Naive thymus-derived CD4-positive, alpha-beta T cell (primary cell): ENCODE measurements at places on chromosomes 6 and 20.

GRCh38 chr6:137754366-137754765, 112.7 kb upstream of the TNFAIP3 start:
- no peak for DNase-seq

GRCh38 chr20:18218280-18218679, 70.0 kb upstream of the ZNF133 start:
- DNase-seq: no peak

- peak; percentile 58 for DNase-seq
Observed at GRCh38 chr6:14784596-14785492, 461.0 kb upstream of the JARID2 start.

- no peak for DNase-seq
Observed at GRCh38 chr6:152566103-152566875, 70.9 kb downstream of the SYNE1 start.

GRCh38 chr6:138671351-138671750, 102.2 kb upstream of the CCDC28A start:
- no peak for DNase-seq

GRCh38 chr6:131575834-131576478, 2.9 kb downstream of the ARG1 start:
- no peak for DNase-seq

- DNase-seq: no peak
Observed at GRCh38 chr6:145838305-145838704, 23.7 kb upstream of the FBXO30 start.

DNA sequence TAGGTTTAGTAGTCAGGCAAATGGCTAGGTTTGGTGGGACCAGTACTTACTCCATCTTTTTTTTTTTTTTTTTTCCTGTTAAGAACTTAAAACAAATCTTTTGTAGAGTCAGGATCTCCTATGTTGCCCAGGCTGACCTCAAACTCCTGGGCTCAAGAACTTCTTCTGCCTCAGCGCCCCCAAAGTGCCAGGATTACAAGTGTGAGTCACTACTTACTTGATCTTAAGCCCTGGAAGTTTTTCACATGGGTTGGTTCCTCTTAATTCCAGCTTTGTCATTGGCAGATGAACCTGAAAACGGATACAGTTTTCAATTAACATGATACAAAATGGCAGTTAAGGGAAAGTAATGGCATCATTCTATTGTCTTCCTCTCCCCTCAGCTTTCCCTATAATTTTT, 179.4 kb upstream of the JAG1 start:
- DNase-seq: no peak

GRCh38 chr20:4472906-4473305, 248.8 kb upstream of the PRND start:
- no peak for DNase-seq

- DNase-seq: no peak
Observed at GRCh38 chr6:11078266-11078665, 15.4 kb upstream of the SMIM13 start.

DNA sequence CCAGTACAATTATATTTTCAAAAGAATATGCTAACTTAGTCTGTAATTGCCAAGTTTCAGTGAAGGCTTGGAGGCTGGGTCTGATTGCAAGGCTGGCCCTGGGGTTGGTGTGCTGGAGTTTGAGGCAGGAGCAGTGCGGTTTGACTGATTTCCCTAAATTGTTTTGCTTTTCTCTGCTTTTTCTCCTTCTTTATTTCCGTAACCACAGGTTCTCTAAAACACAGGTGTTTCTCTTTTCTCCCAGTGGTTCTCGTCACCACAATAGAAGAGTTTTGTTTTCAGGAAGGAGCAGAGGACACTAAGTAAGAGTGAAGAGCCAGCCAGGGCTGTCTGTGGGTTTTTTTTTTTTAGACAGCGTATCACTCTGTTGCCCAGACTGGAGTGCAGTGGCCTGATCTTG, 8.2 kb upstream of the SNX9 start:
- peak; percentile 77 for DNase-seq

DNA sequence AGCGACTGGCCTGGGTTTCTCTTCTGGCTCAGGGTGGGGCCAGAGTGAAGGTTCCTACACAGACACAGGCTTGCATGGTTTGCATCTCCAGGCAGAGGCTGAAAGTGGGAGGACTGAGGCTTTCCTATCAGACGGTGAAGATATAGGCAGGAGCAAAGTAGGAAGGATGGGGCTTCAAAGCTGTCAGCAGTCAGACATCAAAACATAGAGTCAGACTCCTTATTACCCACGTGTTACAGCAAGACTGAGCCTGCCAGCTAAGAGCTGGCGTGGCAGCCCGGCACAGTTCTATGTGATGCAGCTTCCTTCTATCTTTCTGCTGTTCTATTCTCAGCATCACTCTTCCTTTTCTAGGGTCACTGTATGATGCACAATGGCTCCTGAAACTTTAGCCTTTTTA, 445.1 kb downstream of the DOK5 start:
- no peak for DNase-seq

DNA sequence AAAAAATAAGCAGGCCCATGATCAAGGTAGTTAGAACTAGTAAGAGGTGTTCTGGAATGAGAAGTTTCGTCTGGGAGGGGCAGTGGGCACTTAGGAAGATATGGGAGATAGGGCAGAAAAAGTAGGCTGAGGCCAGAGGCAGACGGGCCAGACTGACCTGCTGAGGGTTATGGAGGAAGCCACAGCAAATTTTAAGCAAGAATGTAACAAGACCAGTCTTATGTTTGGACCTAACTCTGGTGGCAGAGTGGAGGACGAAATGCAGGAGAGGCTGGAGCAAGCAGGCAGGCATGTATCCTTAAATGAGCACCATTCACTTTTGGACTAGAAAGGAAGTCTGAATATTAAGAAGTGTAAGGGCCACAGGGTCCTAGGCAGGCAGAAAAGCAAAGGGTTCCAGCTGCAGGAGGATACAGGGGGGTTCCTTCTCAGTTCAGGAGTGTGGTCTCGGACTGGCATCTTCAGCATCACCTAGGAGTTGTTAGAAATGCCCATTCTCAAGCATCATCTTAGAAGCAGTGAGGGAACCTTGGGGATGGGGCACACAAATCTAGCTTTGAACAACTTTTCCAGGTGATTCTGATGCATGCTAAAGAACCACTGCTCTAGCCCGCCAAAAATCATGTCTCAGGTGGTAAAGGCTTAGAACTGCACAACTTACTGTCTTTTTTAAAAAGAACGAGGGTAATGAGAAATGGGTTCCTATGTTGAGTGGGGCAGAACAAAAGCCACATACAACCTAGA, 1.7 kb upstream of the DSTN start:
- DNase-seq: no peak
